CD8-positive, alpha-beta memory T cell (primary cell): ENCODE measurements at places on chromosomes 6 and 20. TPM values are rescaled to one million over a fixed set of nuclear protein-coding genes. Genes with fewer than 3 reads are reported as not detected.

DEFB124 gene
- total RNA-seq: not detected

FABP7 gene
- total RNA-seq: not detected

GRIK2 gene
- not detected for total RNA-seq

- DNase-seq: no peak
Observed at GRCh38 chr6:111952274-111952673, 79.0 kb upstream of the FYN start.

DNA sequence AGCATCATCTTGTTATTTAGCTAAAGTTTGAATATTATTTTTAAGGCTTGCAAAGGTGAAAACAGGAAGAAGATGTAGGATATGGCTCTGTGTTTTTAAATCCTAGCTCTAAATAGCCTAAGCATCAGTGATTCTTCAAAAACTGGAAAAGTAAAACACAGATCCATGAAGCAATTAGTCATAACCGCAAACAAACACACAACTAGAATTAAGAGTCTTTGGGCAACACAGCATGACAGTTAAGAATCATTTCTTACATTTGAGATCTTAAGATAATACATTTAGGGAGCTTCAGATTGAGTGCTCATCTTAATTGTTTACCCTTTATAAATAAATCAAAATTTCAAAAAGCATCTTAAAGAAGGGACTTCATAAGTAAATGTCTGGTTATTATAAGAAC is 115.8 kb upstream of the MAP7 start:
- no peak for DNase-seq

- DNase-seq: no peak
Observed at GRCh38 chr6:20338156-20338555, 63.5 kb upstream of the E2F3 start.

GRCh38 chr6:5213836-5214235 is 46.9 kb downstream of the LYRM4 start:
- no peak for DNase-seq

DNA sequence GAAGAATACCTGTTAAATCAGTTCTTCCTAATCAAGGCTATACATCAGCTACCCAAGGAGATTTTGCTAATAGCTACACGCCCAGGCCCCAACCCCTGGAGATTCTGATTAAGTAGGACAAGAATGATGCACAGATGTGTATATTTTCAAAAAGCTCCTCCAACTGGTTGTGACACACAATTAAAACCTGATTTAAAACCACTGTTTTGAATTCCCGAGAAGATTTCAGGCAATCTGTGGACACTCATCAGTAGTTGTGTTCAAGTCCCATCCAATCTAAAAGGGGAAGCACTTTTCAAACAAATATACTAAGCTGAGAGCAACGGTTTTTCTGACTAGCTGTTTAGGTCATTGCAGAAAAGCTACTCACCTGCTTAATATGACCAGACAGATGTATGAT is 118.9 kb upstream of the NHSL1 start:
- no peak for DNase-seq

DNA sequence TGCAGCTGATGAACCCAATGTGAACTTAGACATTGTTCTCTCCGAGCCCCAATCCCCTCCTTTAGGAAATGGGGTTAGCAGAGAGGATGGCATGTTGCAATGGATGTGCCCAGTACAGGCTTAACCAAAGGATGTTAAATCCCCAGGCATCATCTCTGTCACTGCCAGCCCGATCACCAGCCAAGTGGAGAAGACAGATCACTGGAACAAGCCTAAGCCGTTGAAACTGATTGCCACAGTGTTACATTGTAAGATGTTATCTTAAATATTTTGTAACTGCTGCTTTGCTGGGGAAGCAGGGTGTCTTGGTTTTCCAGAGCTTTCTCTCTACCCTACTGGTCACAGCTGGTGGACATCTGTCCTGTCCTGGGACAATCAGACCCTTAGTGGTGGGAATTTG is 783.4 kb upstream of the CHD6 start:
- DNase-seq: no peak

- no peak for DNase-seq
Observed at GRCh38 chr6:32689531-32690501, 23.4 kb upstream of the HLA-DQB1 start.
